ENCODE measurements at places on chromosomes 7 and 10.

DNA sequence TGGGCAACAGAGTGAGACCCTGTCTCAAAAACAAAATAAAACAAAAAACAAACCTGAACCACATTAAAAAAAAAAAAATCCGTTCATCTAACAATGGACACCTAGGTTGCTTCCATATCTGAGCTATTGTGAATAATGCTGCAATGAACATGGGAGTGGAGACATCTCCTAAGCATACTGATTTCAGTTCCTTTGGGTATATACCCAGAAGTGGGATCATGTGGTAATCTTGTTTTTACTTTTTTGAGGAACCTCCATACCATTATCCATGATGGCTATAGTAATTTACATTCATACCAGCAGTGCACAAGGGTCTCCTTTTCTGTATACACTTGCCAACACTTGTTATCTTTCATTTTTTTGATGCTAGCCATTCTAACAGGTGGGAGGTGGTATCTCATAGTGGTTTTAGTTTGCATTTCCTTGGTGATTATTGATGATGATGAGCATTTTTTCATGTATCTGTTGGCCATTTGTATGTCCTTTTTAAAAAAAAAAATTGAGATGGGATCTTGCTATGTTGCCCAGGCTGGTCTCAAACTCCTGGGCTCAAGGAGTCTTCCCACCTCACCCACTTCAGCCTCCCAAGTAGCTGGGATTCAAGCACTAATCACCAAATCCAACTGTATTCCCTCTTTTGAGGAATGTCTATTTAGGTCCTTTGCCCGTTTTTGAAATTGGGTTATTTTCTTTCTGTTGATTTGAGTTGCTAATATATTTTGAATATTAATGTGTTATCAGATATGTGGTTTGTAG lies 17.5 kb downstream of the CDK13 start:
- DNase-seq, result no peak

- DNase-seq, result no peak
These were observed 16.0 kb downstream of the WAC start for GRCh38 chr10:28548781-28549498.

DNA sequence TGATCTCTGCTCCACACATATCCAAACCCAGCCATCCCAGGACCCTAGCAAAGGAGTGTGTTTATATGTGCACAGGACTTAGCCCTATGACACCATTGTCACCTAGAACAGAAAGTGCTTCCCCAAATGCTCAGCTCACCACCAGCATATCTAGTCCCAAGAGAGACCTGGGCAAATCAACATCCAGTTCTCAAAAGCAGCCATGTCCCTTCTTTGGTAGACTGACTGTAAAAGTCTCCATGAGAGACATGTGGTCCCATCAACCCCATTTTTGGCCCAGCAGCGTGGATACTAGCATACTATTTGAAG lies 20.9 kb upstream of the ARHGAP22 start:
- no peak for DNase-seq

GRCh38 chr7:146542101-146542500 lies 425.5 kb downstream of the CNTNAP2 start:
- no peak for DNase-seq

- no peak for DNase-seq
These were observed 40.0 kb upstream of the ASAH2 start for GRCh38 chr10:50291261-50291850.

DNA sequence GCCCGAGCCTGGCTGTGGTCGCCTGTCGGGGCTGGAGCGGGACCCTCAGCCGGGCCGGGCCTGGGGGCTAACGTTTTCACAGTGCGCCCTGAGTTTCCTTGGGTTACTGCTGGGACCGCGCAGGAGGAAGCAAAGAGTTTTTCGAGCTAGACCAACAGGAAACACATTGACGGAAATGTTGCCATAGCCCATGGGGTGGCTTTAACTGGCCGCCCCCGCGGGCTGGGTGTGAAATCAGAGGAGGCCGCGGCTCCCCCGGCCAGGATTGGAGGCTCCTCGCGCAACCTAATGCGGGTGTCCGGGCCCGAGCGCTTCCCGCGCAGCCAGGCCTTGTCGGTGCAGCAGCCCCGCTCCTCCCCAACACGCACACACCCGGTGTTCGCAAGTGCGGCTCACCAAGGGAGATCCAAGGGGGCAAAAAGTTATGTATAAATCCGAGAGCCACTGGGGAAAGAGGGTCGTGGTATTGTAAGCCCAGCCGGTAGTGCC lies 1.9 kb downstream of the HHEX start:
- DNase-seq, result peak; percentile 60

GRCh38 chr10:70578371-70578947 lies 24.1 kb downstream of the PRF1 start:
- DNase-seq, result no peak

DNA sequence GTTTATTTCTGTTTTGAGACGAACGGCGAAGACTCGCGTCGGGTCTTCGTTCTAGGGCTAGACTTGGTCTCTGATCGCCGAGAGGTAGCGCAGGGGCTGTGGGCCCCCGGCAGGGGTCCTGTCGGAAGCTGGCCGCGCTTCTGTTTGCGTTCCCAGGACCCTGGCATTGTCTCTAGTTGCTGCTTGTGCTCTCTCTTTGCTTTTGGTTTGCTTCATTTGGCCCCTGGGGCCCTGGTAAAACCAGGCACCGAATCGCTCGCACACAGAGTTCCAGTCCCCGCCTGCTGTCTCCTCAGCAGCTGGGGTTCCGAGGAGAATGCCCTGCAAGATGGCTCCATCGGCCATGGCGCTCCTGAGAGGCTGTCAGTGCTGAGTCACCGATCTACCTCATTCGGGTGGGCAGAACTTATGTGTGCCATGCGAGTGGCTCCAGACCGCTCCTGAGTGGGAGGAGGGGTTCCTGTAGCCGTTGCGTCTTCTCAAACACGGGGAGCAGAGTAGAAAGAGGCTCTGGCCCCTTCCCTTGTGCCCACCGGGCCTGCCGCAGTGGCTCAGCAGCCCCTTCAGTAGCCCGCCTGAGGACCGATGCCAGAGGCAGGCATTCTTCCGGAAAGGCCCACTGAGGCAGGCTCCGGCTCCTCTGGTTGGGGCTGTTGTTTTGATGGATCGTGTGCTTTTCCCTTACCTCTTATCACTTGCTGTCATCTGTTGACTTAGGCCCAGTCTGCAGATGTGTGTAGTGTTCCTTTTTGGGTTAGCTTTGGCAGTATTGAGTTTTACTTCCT lies 826 bp downstream of the CHPF2 start:
- no peak for DNase-seq

DNA sequence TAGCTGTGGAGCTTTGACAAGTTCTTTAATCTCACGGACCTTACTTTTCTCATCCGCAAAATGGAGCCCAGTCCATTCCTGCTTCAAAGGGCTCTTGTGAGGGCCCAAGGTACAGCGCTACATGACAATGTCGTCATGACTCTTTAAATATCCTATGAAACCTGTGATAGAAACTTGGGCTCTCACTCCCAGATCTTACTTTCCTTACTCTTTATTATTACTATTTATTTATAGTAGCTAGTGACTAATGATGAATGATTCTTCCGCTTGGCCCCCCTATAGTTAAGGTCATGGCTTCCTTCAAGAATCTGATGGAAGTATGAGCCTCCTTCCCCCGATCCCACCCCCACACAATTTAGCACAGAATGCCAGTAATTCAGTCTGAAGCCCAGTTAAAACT lies 41.9 kb downstream of the RBM20 start:
- no peak for DNase-seq

GRCh38 chr10:12396093-12396492 lies 46.7 kb downstream of the CAMK1D start:
- no peak for DNase-seq

- no peak for DNase-seq
These were observed 61.0 kb downstream of the MEOX2 start for GRCh38 chr7:15625466-15625865.

- no peak for DNase-seq
These were observed 70.4 kb downstream of the TBXAS1 start for GRCh38 chr7:139899328-139899955.

DNA sequence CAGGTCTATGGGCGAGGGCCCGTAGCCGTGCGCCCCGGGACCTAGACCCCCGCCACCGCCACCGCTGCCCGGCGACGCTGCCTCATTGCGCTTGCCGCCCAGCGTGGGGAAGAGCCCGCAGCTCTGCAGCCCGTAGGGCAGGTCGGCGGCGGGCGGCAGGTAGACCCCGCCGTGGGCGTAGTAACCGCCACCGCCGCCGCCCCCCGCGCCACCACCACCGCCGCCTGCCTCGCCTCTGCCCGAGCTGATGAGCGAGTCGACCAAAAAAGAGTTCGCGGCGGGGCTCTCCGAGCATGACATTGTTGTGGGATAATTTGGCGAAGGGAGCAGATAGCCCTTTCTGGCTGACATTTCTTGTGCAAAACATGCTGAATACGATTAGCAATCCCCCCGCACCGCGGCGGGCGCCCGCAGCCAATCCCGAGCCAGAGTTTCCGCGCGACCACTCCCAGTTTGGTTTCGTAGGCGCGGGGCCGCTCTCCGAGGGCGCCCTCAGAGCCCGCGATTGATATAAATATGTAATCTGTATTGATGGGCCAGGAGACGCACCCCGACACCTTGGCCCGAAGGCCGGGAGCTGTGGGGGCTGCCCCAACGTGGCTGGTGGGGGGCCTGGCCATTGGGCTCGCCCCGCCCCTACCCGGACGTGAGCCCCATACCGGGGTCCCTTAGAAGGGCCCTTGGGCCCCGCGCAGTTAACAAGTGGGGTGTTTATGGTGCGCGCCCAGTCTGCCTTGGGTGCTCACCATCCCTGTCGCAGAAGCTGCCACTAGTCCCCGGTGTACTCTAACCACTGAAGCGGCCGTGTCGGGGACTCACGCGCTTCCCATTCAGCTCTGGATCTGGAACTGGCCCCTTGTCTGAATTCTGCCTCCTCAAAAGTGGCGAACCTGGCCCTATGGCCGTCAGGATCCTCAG lies at the start of gene HOXA10:
Gene HOXA10 (minus strand): TSS at position 365 of the 918 bp plus-strand sequence. CDS start 14 bp downstream, at position 351.
- peak; percentile 74 for DNase-seq

DNA sequence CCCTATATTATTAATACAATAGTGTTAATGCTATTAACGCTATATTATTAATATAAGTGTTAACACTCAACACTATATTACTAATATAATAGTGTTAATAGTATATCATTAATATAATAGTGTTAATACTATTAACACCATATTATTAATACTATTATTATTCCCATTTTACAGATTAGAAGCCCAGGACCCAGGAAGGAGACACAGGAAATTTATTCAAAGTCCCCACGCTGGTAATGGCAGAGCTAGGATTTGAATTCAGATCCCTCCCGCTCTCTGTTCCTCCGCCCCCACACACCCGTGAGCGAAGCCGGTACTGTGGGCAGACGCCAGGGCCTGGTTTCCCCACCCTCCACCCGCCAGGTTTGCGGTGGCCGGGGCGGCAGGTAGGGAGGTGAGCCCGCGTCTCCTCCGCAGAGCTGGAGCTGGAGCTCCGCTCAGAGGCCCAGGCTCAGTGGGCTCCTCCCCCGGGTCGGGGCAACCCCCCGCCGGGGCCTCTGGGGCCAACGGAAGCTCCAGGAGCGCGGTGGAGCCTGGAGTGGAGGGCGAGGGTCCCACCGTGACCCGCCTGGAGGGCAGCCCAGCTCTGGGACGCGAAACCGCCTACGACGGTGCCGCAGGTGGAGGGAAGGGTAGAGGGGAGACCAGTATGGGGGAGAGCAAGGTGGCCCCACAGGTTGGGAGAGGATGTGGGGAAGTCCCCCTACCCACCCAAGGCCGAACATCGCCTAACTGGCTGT lies at the start of gene TMEM225B:
Gene TMEM225B (plus strand): TSS at position 506 of the 740 bp plus-strand sequence. CDS start 6,122 bp downstream, outside the sequence.
- no peak for DNase-seq

DNA sequence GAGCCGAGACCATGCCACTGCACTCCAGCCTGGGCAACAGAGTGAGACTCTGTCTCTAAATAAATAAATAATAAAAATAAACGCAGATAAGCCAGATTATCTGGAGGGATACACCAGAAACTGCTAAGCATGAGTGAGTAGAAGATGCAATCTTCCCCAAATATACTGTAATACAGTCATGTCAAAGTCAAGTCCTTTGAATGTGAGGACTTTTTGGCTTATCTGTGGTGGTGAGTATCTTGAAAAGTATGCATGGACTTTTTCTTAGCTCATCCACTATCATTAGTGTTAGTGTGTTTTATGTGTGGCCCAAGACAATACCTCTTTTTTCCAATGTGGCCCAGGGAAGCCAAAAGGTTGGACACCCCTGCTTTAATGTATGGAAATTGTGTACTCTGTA lies 44.7 kb upstream of the PITRM1 start:
- DNase-seq, result no peak

- DNase-seq, result no peak
These were observed 6.9 kb upstream of the MRPS24 start for GRCh38 chr7:43876241-43876640.

DNA sequence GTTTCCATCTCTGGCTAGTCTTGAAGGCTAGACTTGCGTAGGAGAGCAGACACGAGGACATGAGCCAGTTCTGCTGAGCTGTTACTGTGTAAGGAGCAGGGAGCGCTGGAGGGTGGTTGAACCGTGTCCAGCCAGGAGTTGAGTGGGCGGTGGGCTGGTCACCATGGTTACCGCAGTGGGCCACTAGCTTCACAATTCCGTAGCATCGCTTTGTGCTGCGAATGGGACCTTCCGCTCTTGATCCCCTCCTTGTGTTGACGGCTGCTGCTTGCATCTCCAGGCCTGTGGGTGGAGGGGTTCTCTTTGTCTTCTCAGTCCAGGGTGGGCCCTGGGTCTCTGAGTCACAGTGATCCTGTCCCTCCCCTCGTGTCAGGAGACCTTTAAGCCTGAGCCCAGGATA lies 49.4 kb upstream of the OCM start:
- DNase-seq, result no peak

GRCh38 chr7:94296881-94297280 lies 97.8 kb upstream of the COL1A2 start:
- DNase-seq, result no peak

- DNase-seq, result no peak
These were observed 89.6 kb upstream of the ZNF804B start for GRCh38 chr7:88669913-88670312.

DNA sequence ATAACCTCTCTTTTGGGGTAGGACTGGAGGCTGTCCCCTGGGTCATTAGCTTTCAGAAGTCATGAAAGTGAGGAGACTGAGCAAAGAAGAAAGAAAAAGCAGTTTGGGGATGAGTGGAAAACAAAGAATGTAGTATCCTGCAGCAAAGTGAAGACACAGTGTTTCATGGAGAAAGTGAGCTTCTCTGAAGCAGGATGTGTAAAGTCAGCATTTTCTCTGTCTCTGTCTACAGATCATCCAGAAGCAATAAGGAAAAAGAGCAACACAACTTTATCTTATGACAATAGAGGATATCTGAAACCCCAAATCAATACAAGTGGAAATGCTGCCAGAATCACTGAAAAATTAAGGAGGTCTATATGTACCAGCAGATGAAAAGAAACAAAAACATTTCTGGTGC lies 28.4 kb upstream of the ZNF248 start:
- DNase-seq, result no peak

GRCh38 chr7:86932038-86932512 lies 127.4 kb downstream of the ELAPOR2 start:
- DNase-seq, result no peak

- peak; percentile 60 for DNase-seq
These were observed 84.7 kb downstream of the SNX10 start for GRCh38 chr7:26376175-26376917.

Data from left colon (tissue), 2 donors.